ENCODE measurements at places on chromosomes 7 and 10.

DNA sequence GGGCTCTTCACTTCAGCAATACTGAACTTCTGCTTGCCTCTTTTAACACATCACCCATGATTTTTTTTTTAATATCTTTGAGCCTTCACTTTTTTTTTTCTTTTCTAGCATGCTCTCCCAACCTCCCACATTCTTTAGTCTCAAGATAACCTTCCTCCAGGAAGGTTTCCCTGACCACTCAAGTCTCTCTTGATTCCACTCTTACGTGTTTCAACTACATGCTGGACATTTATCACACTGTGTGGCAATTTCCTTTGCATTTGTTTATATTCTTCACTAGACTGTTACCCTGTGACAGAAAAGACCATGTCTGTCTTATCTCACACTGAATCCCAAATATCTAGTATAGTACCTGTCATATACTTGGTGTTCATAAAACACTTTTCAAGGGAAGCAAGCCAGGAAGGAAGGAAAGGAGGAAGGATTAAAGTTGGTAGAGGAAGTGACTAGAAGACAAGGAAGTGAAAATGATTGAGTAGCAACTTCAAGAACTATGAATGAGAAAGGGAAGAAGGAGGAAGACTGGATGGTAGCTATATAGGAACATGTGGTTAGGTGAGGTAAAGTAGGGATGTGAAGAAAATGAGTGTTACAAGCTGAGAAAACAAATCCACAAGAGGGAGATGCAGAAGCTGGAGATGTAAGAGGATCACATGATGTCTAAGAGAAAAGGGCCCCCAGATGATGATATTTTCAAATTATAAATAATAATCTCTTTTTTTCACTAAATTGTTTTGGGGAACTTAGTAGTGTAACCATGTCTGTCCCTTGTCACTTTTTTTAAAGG, 40.4 kb downstream of the IFIT5 start:
- peak; percentile 70 for DNase-seq

- DNase-seq: no peak
Measured at GRCh38 chr7:15073301-15073700, 170.8 kb upstream of the DGKB start.

- peak; percentile 96 for DNase-seq
Measured at GRCh38 chr10:124354411-124355382, 64.0 kb downstream of the OAT start.

- DNase-seq: no peak
Measured at GRCh38 chr10:80518143-80518806, 19.4 kb upstream of the SH2D4B start.

DNA sequence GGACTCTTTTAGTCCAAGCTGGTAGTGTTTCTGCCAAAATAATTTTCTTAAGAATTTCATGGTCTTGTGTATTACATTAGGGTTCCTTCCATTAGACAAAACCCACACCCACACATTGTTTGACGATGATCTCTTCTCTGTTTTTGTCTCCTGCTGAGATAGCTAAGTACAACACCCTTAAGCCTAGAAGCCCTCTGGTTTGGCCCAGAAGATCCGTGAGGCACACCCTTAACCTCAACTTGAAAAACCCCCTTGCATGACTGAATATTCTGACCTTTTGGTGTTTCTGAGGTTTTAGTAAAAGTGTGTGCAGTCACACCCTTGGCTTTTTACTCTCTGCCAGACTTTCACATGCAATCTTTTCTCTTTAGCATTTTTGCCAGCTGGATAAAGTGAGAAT, 29.3 kb upstream of the ERCC6 start:
- peak; percentile 71 for DNase-seq

DNA sequence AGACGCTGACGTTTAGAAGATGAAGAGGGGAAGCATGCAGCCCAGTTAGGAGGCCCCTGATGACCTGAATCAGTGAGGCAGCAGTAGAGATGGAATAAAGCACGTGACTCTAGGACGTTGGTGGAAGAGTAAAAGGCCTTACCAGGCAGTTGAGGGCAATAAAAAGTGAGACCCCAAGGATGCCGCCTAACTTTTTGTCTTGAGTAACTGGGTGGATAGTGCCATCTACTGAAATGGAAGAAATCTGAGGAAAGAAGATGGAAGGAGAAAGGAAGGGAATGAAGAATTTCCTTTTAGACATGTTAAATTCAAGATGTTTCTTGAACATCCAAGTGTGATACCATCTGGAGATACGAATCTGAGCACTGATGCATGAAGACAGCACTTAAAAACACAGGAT, 220.0 kb upstream of the LRRN3 start:
- DNase-seq: no peak

- DNase-seq: peak; percentile 49
Measured at GRCh38 chr10:99926925-99927720, 82.6 kb downstream of the DNMBP start.

DNA sequence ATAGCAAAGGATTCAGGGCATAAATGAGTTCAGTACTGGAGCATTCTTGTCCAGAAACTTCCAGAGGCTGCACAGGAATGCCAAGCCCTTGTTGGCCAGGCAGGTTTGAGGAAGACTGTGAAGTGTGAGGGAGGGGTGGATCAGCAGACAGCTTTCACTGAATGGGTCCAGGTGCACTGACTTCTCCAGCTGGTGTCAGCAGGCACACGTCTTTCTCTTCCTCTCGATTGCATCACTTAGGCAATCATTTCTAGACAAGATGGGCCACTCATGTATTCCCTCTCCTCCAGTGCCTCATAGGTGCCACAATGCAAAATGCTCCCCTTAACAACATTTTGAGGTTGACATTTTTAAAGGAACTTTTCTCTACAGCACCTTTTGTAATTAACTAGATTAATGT, 15.6 kb upstream of the PLEKHS1 start:
- DNase-seq: peak; percentile 17

GRCh38 chr7:67788669-67789068, 792.0 kb downstream of the TYW1 start:
- peak; percentile 10 for DNase-seq

GRCh38 chr7:2104107-2104710, 128.5 kb downstream of the MAD1L1 start:
- peak; percentile 97 for DNase-seq

DNA sequence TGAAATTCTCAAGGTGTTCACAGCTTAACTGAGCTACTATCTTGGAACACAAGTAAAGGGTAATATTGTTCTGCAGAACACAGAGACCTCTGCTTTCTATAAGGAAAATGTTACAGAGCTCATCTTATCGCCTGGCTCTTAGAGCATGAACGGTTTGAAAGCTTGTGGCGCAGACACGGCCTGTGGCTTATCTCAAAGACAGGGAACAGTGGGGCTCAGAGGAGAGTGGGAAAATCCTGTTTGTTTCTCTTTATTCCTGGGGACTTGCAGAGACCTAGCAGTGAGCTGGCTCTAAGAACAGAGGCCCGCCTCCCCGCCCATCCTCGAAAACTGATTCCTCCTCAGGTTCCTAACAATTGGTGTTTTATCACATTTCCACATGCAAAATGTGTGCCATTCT, 131.7 kb downstream of the EMX2 start:
- no peak for DNase-seq

- DNase-seq: peak; percentile 79
Measured at GRCh38 chr10:31158011-31158658, 126.5 kb upstream of the ZNF438 start.

DNA sequence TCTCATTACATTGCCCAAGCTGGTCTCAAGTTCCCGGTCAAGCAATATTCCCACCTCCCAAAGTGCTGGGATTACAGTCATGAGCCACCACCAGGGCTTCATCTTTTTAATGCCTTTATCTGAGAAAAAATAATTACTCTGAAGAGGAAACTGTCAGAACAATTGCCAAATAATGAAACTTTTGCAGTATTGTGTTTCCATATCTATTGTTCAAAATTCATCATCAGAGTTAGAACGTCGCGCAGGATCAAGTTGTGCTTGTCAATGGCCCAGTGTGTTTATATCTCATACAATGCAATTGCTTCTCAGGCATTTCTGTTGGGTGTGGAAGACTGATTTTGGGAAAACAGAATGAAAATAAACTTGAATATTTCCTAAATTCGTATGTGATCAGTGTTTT, 143.1 kb downstream of the ARID5B start:
- DNase-seq: no peak

DNA sequence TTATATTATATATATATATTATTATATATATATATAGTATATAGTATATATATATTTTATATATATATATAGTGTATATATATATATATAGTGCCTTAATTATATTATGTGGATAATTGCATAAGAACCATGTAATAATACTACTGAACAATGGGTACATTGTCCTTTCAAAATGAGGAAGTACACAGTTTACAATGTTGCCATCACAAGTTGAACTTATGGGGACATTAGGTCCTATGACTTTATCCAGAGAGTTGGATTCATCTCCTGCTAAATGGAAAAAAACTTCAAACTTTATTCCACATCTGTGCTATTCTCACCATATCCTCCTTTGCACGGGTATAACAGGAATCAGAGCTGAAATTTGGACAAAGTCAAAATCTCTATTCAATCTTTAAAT, 105.0 kb upstream of the AGR3 start:
- no peak for DNase-seq

GRCh38 chr10:11993834-11994468, 48.7 kb downstream of the UPF2 start:
- no peak for DNase-seq

DNA sequence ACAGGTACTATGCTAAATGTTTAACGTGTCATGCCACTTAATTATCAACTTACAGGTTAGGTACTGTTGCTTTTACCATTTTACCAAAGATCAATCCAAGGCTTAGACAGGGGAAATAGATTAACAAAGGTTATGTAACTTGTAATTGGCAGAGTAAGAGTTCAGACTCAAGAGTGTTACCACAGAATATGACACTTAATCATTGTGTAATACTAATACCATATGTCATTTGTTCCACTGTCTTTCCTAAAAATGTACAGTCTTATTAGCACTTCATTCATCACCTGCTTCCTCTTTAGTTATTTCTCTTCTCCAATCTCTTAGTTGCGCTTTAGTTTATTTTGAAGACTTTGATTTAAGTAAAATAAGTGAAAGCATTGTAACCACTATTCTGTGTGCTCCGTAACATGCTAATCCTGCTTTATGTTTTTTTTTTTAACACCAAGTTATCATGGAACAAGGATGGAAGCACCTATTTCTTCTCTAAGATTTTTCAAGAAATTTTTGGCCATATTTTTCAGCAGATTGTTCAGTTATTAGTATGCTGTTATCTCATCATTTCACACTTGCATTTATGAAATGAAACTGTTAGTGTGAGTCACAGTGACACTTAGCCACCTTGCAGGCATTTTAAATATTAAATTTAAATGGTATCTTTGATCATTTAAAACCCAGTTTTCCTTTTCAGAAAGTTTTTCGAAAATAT, 197.3 kb downstream of the PHF14 start:
- no peak for DNase-seq

- no peak for DNase-seq
Measured at GRCh38 chr7:9945131-9945530, 1028.5 kb upstream of the PHF14 start.

- no peak for DNase-seq
Measured at GRCh38 chr7:5662828-5663227, 118.6 kb downstream of the RNF216 start.

- DNase-seq: peak; percentile 86
Measured at GRCh38 chr7:4683884-4684565, 1.9 kb downstream of the FOXK1 start.

GRCh38 chr10:15791816-15792524, 68.3 kb downstream of the MINDY3 start:
- peak; percentile 82 for DNase-seq

DNA sequence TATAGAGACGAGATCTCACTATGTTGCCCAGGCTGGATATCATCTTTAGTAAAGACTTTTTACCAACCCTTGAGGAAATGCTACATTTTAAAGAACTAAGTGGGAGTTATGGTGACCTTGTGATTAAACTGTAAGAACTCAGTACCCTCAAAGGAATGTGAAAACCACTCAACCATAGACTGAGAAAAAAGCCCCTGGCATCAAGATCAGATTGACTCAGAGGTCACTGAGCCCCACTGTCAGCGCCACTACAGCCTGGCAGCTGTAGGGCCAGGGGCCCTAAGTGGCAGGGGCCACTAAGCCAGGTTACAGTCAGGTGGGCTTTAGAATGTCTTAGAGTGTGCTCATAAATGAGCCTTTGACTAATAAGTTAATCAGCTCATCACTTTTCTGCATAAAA, 55.9 kb downstream of the APBB1IP start:
- no peak for DNase-seq

DNA sequence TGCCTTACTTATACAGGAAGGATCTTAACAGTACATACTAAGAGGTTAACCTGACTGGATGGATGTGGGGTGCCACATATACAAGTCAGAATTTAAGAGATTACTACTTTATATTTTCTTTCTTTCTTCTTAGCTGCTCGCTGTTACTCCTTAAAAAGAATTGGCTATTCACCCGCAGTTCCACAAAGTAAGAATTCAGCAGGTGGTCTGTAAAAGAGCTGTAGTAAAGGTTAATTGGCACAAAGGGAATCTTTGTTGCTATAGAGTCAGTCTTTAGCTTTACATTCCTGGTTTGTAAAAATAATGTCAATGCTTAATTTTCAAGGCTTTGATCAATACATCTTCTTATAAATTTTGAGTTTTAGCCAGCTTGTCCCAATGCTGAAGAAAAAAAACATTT, 43.2 kb downstream of the RALA start:
- no peak for DNase-seq

DNA sequence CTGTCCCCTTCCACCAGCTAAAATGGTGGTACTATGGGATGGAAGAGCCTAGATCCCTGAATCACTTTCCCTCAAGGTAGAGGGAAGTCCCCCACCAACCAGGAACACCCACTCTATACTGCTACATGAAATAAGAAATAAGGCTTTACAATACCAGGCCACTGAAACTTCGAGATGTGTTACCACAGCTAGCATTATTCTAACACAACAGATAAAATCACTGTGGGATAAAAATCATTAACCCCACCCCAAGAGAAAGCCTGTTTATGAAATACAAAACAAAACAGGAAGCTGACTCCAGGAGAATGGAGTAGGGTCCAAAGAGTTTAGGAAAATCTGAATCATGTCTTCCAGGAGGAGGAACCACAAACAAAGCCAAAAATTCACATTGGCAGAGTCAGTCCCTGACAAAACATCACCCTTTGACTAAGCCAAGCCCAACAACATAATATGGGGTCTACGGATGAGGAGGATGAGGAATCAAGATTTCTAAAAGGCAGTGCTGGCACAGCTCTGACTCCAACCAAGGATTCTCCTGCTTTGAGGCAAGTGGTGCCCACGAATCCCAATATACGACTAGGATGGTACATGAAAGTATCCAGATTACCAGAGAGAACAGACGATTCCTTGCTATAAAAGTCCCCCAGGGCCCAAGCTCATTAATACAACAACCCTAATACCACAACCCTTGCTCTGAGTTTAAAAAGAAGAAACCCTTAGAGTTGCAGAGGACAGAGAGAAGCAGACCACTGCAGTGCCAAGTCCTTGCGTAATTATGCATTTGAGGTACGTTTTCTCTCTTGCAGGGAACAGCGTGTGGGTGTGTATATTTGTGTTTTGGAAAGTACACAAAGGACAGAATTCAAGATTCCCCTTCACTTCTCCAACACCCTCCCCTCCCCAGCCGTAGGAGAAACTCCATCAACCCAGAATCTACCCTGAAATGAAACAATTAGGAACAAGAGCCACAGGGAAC, 23.7 kb downstream of the XPNPEP1 start:
- peak; percentile 71 for DNase-seq

GRCh38 chr10:326350-326749, 191.1 kb downstream of the ZMYND11 start:
- peak; percentile 94 for DNase-seq

Measured in fibroblast of villous mesenchyme (primary cell).